ENCODE measurements at places on chromosomes 3 and 15. TPM values are rescaled to one million over a fixed set of nuclear protein-coding genes. Genes with fewer than 3 reads are reported as not detected.
A peak's percentile ranks its signal among the peaks of the same experiment; 100 is the strongest.

GRCh38 chr3:31184261-31185061, 290.0 kb upstream of the GADL1 start:
- no peak overlapping the region for H3K27ac ChIP-seq
- DNase-seq = no peak
- H3K4me3 ChIP-seq = no peak overlapping the region
- H3K36me3 ChIP-seq = no peaks in the 10 kb centered on the region
- no peaks in the 10 kb centered on the region for H3K27me3 ChIP-seq

SMCO1 gene
- not detected for total RNA-seq

DNA sequence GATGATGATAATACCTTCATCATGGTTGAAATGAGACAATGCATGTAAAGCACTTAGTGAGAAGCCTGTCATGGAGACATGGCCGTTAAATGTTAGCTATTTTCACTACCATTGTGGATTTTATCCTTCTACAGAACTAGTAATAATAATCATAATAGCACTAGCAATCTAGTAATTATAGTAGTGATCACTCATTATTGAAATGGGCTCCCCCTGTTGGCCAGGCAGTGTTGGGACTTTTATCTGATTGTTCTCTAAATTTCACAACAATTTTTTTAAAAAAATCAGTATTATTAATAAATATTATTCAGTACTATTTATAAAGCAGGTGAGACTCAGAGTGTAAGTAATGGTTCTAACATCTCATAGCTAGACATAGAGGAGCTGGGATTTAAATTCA, 396.3 kb downstream of the IL5RA start:
- H3K36me3 ChIP-seq = no peaks in the 10 kb centered on the region
- peak; percentile 11 for DNase-seq
- no peak overlapping the region for H3K4me3 ChIP-seq
- no peaks in the 10 kb centered on the region for H3K4me1 ChIP-seq
- no peak overlapping the region for H3K27ac ChIP-seq

DNA sequence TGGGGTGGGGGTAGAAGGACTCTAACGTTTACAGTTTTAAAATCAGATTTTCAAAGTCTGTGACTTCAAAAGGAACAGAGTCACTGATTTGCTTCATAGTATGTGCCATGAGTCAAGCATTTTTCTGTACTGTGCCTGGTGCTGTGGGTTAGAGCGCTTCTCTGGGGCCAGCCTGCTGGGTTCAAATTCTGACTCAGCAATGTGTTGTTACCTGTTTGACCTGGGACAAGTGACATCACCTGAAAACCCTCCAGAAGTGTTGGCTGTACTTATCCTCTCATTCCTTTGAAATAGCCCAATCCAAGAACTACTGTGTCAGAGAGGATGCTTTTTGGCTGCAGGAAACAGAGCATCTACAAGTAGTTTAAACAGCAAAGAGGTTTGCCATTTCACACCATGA, 101.7 kb downstream of the LSM3 start:
- H3K4me1 ChIP-seq = no peaks in the 10 kb centered on the region
- no peaks in the 10 kb centered on the region for H3K27me3 ChIP-seq
- no peak for DNase-seq
- H3K27ac ChIP-seq = no peak overlapping the region
- no peaks in the 10 kb centered on the region for H3K36me3 ChIP-seq

GRCh38 chr3:83514130-83514914, 1444.5 kb upstream of the CADM2 start:
- no peak overlapping the region for H3K27ac ChIP-seq
- no peaks in the 10 kb centered on the region for H3K36me3 ChIP-seq
- no peaks in the 10 kb centered on the region for H3K4me1 ChIP-seq
- no peaks in the 10 kb centered on the region for H3K27me3 ChIP-seq
- H3K4me3 ChIP-seq = no peak overlapping the region

- no peaks in the 10 kb centered on the region for H3K4me1 ChIP-seq
- no peaks in the 10 kb centered on the region for H3K36me3 ChIP-seq
- H3K4me3 ChIP-seq = no peak overlapping the region
Measured at GRCh38 chr15:47437491-47437890, 279.8 kb upstream of the SEMA6D start.

- H3K27ac ChIP-seq = no peak overlapping the region
- no peaks in the 10 kb centered on the region for H3K36me3 ChIP-seq
Measured at GRCh38 chr3:127744253-127744815, 71.6 kb downstream of the ABTB1 start.

DNA sequence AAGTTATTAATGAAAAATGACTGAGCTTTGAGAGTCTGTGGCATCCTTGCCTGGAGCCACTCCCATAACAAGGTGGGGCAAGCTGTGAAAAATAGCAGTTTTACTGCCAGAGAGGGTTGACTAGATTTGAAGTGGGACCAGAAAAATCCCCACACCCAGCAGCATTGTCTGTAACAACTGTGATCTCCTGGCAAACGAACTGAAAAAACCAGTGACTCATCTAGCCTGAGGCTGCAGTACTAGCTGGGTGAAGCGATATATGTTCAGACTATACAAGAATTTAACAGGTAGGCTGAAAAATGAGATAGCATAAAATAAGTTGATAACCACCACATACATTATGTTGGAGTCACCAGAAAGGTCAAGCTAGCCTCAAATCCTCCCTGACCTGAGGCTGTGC, 64.0 kb downstream of the DPH6 start:
- H3K4me1 ChIP-seq = no peaks in the 10 kb centered on the region
- no peak overlapping the region for H3K27ac ChIP-seq
- no peaks in the 10 kb centered on the region for H3K27me3 ChIP-seq
- no peak overlapping the region for H3K4me3 ChIP-seq
- H3K36me3 ChIP-seq = peaks cover 12% of the 10 kb centered on the region
- DNase-seq = no peak

DNA sequence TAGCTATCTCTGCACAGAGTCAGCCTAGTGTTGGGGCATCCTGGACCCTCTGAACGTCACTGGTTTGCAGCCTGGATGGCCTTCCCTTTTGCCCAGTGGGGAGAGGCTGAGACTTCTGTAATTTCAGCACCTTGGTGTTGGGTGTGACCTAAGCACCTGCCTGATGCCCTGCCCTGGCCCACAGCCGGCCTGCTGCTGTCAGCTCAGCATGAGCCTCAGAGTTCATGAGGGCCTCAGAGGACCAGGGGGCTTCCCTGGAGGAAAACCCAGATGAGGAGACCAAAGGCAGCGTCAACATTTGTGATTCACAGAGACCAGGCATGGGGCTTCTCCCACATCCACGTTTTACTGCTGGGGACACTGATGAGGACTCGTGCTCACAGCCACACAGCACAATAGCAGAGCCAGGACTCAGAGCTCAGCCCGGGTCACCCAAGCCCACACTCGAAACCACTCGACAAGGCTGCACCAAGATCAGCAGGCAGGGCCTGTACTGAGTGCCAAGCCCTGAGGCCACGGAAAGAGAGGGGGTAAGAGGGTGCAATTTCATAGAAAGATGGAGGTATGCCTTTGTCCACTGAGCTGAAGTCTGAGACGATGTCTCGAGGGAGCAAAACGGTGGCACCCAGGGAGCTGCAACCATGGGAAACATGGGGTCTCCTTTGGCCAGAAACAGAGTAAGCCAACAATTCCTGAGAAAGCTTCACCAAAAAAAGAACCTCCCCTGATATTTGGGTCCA, 9.9 kb upstream of the GP9 start:
- no peak for DNase-seq
- peaks cover 10% of the 10 kb centered on the region for H3K4me1 ChIP-seq
- no peaks in the 10 kb centered on the region for H3K27me3 ChIP-seq
- H3K36me3 ChIP-seq = no peaks in the 10 kb centered on the region

TNFSF10 gene
- total RNA-seq = 34.8 TPM

ARHGEF26 gene
- total RNA-seq = 0.14 TPM

DNA sequence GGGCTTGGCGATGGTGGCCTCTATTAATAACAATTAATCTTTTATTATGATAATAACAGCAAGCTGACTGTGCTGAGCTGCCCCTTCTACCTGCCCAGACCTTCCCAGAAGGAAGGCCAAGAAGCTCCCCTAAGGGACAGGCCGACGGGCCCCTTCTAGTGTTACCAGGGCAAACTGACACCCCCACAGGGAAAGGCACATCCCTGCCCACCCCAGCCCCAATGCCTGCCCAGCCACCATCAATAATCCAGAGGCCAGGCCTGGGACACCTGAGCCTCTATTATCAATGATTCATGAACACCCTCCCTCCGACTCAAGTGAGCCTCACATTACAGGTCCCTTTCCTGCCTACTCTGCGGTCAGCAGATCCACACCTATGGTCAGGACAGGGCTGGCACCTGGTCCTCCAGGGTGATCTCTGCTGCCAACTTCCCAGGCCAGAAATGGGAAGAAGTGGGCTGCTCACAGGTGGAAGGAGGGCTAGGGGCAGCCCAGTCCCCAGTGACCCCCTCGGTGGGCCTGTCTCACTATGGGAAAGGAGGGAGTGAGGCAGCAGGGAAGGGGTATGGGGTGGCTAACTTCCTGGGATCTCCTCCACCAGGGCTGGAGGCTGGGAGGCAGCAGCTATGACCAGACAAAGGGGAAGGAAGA, 1.8 kb downstream of the TWF2 start:
- no peak for DNase-seq
- H3K4me1 ChIP-seq = peaks cover 72% of the 10 kb centered on the region
- peak overlapping the region; percentile 43 for H3K27ac ChIP-seq
- H3K27me3 ChIP-seq = no peaks in the 10 kb centered on the region
- H3K36me3 ChIP-seq = peaks cover 37% of the 10 kb centered on the region
- peak overlapping the region; percentile 99 for H3K4me3 ChIP-seq

- no peaks in the 10 kb centered on the region for H3K27me3 ChIP-seq
- no peak overlapping the region for H3K4me3 ChIP-seq
- no peak overlapping the region for H3K27ac ChIP-seq
- peaks cover 9% of the 10 kb centered on the region for H3K4me1 ChIP-seq
Measured at GRCh38 chr3:119808843-119809242, 26.9 kb downstream of the NR1I2 start.

WNT7A gene
- 0.39 TPM for total RNA-seq

DNA sequence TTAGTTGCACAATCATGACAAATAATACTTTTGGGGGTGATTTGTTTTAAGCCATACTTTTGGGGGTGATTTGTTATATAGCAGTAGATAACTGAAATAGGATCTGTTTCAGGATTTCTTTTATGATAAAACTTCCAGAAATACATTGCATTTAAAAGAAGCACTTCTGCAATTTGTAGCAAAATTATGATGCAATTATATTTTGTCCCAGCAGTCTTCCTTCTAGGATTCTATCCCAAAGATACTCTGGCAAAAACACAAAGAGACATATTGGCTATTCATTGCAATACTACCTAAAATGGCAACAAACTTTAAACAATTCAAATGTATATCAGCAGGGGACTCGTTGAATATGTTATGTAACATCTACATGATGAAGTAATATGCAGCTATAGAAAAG, 78.9 kb upstream of the ANKRD28 start:
- H3K27ac ChIP-seq = no peak overlapping the region
- no peak overlapping the region for H3K4me3 ChIP-seq
- no peaks in the 10 kb centered on the region for H3K27me3 ChIP-seq
- peaks cover 2% of the 10 kb centered on the region for H3K36me3 ChIP-seq

IDH3A gene
- total RNA-seq = 129 TPM

DNA sequence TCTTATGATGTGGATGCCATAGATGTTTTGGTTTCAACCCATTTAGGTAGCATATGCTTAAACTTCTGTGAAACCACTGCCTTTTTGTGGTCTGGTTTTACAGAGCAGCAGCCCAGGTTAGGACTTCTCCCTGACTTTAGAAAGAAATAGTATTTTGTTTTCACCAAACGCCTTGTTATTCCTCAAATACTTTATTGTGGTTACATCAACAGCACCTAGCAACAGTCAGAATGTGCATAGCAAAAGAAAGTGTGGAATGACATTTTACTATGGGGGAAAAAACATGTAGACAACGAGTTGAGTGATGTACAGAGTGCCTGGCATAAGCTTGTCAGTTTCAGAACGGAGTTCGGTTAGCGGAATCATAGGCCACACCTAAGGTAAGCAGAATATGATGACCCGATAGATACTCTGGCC, 159.2 kb downstream of the TPRG1 start:
- H3K27ac ChIP-seq = peak overlapping the region; percentile 65
- H3K4me3 ChIP-seq = peak overlapping the region; percentile 3
- DNase-seq = peak; percentile 34
- H3K4me1 ChIP-seq = peaks cover 65% of the 10 kb centered on the region
- peaks cover 9% of the 10 kb centered on the region for H3K36me3 ChIP-seq

GRCh38 chr3:16254916-16255315, 9.8 kb downstream of the DPH3 start:
- peaks cover 6% of the 10 kb centered on the region for H3K36me3 ChIP-seq
- H3K27ac ChIP-seq = peak overlapping the region; percentile 20
- no peaks in the 10 kb centered on the region for H3K27me3 ChIP-seq
- H3K4me3 ChIP-seq = no peak overlapping the region
- peak; percentile 17 for DNase-seq

MKRN3 gene
- total RNA-seq = 2.2 TPM

GRCh38 chr3:70597312-70597711, 284.9 kb upstream of the MDFIC2 start:
- H3K4me1 ChIP-seq = no peaks in the 10 kb centered on the region
- DNase-seq = no peak
- no peaks in the 10 kb centered on the region for H3K36me3 ChIP-seq
- H3K27me3 ChIP-seq = peaks cover 23% of the 10 kb centered on the region
- H3K27ac ChIP-seq = no peak overlapping the region
- no peak overlapping the region for H3K4me3 ChIP-seq

DNA sequence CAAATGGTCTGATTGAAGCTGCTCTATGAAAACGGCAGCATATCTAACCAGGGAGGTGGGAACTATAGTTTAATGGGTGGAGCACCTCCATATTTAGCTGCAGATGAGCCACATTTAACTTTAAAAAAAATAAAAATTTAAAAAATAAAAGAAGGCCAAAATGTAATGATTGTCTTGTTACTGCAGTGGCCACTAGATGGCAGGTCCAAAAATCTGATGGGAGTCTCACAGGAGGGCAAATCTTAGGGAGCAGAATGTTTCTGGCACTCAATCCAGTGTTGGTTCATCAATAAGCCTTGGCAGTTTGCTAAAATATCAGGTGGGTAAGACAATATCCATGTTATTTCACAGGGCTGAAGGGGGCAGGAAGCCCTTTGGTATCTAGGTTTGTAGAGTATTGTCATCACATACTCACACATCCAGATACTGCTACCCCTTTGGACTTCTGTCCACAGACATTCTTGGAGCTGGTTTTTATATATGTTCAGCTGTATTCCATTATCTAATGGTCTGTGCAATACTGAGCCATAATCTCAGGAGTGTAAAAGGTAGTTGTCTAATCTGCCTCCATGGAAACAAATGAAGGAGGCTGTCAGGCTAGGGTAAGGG, 233.3 kb downstream of the TIGIT start:
- no peak overlapping the region for H3K4me3 ChIP-seq
- peak; percentile 13 for DNase-seq
- H3K36me3 ChIP-seq = no peaks in the 10 kb centered on the region
- no peaks in the 10 kb centered on the region for H3K27me3 ChIP-seq
- no peak overlapping the region for H3K27ac ChIP-seq
- no peaks in the 10 kb centered on the region for H3K4me1 ChIP-seq

NDN gene
- total RNA-seq = 1.2 TPM

- DNase-seq = no peak
- no peaks in the 10 kb centered on the region for H3K36me3 ChIP-seq
- H3K27ac ChIP-seq = no peak overlapping the region
- H3K4me1 ChIP-seq = no peaks in the 10 kb centered on the region
- H3K4me3 ChIP-seq = no peak overlapping the region
Measured at GRCh38 chr15:94792196-94792595, 560.8 kb downstream of the MCTP2 start.

- H3K27ac ChIP-seq = no peak overlapping the region
- DNase-seq = no peak
- H3K36me3 ChIP-seq = no peaks in the 10 kb centered on the region
- H3K27me3 ChIP-seq = no peaks in the 10 kb centered on the region
- H3K4me3 ChIP-seq = no peak overlapping the region
Measured at GRCh38 chr3:168952551-168952950, 711.0 kb downstream of the MECOM start.
